Activated CD4-positive, alpha-beta T cell treated with anti-CD3 and anti-CD28 coated beads, Interleukin-2, amount 10 ng/mL, durations not matched to agents 7 days and 5 days (primary cell): ENCODE measurements at places on chromosomes 7 and 10.

GRCh38 chr10:112649006-112649821, 202.2 kb downstream of the VTI1A start:
- H3K4me1 ChIP-seq = no peaks in the 10 kb centered on the region
- no peak for DNase-seq
- H3K27me3 ChIP-seq = no peaks in the 10 kb centered on the region

DNA sequence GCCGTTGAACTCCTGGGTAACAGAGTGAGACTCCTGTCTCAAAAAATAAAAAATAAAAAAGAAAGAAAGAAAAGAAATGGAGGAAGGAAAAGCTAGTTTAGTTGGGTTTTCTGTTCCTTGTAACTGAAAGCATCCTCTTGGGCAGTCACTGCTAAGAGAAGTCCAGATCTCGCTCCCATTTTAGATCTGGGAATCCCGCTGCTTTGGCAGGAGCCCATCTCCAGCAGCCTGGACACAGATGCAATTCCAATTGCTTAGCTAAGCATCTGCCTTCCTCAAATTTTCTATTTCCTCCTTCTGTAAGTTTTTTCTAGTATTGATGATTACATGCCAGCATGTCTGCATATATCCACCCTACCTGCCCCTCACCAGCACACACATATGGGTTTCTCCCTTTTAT, 54.1 kb downstream of the DENND2A start:
- H3K4me1 ChIP-seq = peaks cover 1% of the 10 kb centered on the region
- no peak for DNase-seq
- H3K36me3 ChIP-seq = no peaks in the 10 kb centered on the region
- peaks cover 3% of the 10 kb centered on the region for H3K27me3 ChIP-seq

DNA sequence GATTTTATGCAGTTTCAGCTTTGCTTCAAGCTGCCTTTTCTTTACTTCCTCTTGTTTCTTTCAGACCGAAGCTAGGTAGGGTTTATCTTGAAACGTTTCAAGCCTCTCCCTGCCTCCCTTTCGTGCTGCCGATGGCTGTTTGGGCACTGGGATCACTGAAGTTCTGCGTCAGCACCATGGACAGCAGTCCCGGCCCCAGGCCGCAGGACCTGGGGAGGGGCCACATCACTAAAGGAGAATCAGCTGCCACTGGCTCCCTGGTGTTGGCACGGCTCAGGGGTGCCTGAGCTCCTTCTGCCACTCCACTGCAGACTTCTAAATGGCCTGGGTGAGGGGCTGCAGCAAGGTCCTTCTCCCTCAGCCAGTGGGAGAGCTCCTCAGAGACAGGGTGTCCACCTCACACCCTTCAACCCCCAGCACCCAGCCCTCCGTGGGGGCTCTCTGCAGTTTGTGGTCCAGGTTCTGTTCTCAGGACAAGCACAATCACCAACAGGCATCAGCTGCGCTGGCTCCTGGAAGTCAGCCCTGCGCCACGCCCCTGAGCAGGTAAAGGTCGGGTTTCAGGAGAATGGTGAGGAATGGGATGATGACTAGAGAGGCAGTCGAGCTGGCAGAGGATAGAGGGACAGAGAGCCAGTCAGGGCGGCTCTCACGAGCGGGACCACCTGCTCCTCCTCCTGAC, 387.2 kb downstream of the TCERG1L start:
- no peak overlapping the region for H3K27ac ChIP-seq
- H3K36me3 ChIP-seq = no peaks in the 10 kb centered on the region
- peak; percentile 16 for DNase-seq
- H3K4me3 ChIP-seq = no peak overlapping the region
- no peaks in the 10 kb centered on the region for H3K4me1 ChIP-seq

GRCh38 chr10:63553031-63553430, 31.8 kb downstream of the REEP3 start:
- no peak overlapping the region for H3K4me3 ChIP-seq
- H3K36me3 ChIP-seq = peaks cover 6% of the 10 kb centered on the region
- H3K27ac ChIP-seq = no peak overlapping the region

- H3K36me3 ChIP-seq = no peaks in the 10 kb centered on the region
- H3K27me3 ChIP-seq = no peaks in the 10 kb centered on the region
- no peak for DNase-seq
- no peaks in the 10 kb centered on the region for H3K4me1 ChIP-seq
Observed at GRCh38 chr10:126214021-126214420, 174.3 kb downstream of the ADAM12 start.

DNA sequence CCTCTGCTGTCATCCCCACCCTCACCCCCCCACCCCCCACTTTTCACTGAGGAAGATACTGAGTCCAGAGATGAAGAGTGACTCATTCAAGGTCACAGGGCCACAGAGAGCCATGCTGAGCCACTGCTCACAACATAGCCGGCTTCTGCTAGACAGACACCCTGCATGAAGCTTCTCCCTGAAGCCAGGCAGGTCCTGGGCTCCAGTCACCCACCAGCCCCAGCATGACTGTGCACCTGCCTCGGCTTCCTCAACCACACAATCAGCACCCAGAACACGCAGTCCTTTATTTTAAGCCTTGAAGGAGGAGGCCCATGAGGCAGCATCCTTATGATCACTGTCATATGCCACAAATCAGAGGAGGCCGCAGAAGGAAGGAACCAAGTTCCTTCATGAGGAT, 19.2 kb upstream of the PRKAG2 start:
- no peak overlapping the region for H3K4me3 ChIP-seq
- H3K4me1 ChIP-seq = no peaks in the 10 kb centered on the region
- peaks cover 7% of the 10 kb centered on the region for H3K27me3 ChIP-seq
- DNase-seq = no peak
- H3K36me3 ChIP-seq = no peaks in the 10 kb centered on the region
